Ammon's horn (tissue), 1 donor: ENCODE measurements at places on chromosomes 2 and 18.

DNA sequence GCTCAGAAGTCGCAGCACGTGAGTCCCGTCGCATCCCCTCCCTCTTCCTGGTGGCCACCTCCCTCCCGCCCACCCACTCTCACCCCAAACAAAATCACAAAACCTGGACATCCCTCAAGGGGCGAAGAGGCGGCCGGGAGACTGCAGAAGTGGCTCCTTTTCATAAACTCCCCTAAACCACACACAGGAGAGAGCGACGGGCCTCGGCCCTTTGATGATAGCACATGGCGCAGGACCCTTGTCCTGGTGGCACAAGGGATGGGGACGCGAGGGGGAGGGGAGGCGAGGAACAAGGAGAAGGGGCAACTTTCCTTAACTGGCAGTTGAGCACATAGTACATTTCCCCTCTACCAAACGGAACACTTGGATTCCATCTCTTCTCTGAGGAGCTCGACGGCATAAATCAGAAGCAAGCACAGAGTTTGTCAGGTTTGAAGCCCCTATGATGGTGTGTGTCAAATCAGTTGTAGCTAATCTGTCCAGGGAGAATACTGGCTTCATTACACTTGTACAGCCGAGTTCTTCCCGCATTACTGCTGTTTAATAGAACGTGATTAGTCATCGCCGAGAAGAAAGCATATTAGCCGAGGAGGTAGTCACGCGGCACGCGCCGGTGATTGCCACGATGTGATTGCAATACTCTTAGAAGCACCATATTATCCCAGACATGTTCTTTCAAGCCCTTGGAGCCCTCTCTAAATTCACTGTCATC is 43.8 kb downstream of the GBX2 start:
- DNase-seq = no peak

DNA sequence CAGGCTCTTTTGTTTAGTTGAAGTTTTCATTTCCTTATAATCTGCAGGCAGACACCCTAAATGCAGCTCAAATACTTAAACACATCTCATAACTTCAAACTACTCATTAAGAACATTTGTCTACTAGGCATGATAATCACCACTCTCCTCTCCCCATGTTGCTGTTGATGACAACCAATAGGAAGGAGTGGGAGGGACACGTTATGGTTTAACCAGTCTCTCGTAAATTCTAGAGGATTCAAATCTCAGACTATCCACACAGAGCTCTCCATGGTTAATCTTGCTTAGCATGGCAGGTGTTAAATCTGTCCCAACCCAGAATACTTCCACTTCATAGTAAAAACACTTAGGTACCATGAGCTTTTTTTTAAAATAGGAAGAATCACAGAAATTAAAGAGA is 127.4 kb upstream of the AQP4 start:
- no peak for DNase-seq

- DNase-seq = no peak
Observed at GRCh38 chr2:28283861-28284260, 108.8 kb upstream of the FOSL2 start.

DNA sequence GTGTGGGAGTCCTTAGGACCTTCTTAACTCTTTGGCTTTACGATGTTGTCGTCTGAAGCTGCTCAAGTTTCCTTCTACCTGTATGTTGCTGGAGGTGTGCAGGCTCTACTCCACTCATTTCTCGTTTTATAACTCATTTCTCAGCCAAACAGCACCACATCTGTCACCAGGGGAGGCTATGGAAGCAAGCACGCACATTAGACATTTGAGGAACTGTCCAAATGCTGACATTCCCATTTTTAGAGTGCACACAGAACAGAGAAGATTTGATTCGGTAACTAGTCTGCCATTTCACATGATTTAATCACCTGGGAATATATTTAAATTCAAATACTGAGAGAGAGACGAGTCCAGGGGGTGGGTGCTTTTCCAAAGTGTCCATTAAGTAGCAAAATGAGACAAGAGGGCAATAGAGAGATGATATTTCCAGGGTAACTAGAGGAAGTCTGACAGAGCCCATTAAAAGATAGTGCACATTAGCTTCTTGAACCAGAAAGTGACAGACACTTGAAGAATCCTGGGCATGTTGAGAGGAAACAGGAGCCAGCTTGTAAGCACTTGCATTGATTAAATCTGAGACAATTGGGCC is 793.3 kb downstream of the TDRD15 start:
- DNase-seq = no peak

DNA sequence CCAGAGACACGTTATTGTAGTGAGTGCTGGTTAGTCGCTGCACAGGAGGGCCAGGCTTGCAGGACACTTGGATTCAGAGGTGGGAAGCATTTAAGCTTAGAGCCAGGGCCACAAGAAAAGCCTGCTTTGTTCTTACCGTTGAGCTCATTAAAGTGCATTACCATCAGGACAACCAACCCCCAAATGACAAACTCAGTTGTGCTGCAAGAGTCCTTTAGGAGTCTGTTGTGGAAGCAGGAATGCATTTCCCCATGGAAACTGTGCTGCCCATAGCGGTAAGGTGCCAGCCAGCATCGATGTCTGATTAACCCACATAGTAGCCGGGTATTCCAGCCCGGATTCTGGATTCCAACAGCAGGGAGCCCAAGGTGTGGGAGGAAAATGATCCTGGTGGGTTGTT is 23.4 kb upstream of the REEP1 start:
- DNase-seq = peak; percentile 48

DNA sequence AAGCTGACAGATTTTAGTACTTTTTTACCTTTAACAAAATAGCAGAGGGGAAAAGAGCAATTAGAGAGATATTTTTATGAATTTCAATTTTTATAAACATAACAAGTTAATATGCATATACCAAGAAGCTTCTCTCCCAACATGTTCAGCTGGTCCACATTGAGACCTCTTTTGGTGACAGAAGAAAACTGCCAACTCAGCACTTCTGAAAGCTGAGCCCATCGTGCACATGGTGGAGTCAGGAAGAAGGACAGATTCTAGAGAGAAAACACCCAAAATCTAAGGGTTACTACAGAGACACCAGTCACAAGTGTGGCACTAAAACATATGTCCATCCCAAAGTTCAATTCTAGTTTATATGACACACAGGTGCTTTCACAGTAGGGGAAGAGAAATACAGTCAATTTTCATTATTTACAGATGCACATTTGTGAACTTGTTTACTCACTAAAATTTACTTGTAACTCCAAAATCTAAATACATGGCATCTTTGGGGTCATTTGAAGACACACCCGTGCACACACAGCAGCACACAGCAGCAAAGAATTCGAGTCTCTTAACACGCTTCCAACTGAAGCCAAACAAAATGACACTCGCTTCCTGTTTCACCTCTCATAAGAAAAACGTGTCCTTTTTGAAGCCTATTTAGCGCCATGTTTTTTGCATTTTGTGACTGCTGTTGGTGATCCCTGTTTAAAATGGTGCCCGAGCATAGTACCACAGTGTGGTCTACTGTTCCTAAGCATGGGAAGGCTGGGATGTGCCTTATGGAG is 31.5 kb downstream of the STAT1 start:
- DNase-seq = no peak

GRCh38 chr2:97267411-97268074 is 154.6 kb downstream of the ANKRD36 start:
- DNase-seq = no peak

GRCh38 chr18:22170421-22171257 is 1.2 kb downstream of the GATA6 start:
- no peak for DNase-seq

- no peak for DNase-seq
Observed at GRCh38 chr2:201698588-201699226, at the start of gene MPP4. Gene MPP4, minus strand, starts transcription at chr2:201698644. Its CDS starts 4,690 bp downstream, at chr2:201693954.

DNA sequence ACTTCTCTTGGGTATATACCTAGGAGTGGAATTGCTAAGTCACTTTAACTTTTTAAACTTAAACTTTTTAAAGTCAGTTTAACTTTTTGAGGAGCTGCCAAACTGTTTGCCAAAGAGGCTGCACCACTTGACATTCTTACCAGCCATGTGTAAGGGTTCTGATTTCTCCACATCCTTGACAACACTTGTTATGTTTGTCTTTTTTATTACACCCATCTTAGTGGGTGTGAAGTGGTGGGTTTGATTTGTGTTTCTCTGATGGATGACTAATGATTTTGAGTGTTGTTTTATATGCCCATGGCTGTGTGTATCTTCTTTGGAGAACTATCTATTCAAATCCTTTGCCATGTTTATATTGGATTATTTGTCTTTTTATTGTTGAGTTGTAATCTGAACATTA is 13.6 kb downstream of the ASAP2 start:
- no peak for DNase-seq

DNA sequence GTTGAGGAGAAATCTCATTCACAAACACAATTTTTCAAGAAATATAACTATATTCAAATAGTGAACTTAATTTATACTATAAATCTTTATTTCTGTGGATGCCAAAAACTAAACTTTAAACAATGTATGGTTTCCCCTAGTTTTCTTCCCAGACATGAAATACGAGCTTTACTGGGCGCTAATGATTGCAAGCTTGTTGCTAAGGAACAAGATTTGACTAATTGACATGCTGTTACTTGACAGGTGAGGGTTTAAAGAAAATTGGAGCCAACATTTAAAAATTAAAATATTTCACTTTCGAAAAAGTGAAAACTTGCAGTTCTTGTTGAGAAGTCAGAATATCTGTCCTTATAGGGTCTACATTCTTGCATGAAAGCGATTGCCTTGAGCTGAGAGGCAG is 381.0 kb downstream of the MEIS1 start:
- DNase-seq = no peak

DNA sequence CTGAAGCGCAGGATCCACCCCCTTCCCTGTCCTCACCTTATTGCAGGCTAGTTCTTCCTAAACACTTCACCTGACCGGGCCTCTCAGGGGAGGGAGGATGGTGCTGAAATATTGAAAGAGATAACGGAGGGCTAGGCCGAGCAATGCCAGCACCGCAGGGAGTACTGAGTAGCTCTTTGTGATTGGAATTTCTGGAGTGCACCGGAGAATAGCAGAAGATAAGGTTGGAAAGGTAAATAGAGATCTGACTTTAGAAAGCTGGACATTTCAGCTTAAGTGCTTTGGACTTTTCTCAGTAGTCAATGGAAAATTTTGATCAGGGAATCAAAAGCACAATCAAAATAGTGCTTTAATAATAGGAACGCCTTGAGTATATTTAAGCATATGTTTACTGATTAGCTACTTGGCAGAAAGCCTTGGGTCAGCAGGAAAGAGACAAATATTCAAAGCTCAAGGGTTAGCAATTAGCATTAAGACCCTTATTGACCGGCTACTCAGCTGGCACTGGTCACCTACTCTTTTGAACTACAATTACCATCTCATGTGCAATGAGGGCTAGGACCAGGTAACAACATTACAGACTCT is 142.9 kb upstream of the NDUFV2 start:
- no peak for DNase-seq

- no peak for DNase-seq
Observed at GRCh38 chr18:62420151-62420512, 95.0 kb downstream of the TNFRSF11A start.
